Purkinje cell (primary cell): ENCODE measurements at places on chromosomes 4 and X. TPM values are rescaled to one million over a fixed set of nuclear protein-coding genes. Genes with fewer than 3 reads are reported as not detected.

MAML3 gene
- 0.29 and 0.48 TPM in 2 replicates for polyA plus RNA-seq

SPATA4 gene
- polyA plus RNA-seq, result 2.7 and 4.7 TPM in 2 replicates

DSPP gene
- not detected in 2 replicates for polyA plus RNA-seq

MMRN1 gene
- polyA plus RNA-seq, result not detected in 2 replicates

DGKK gene
- not detected in 2 replicates for polyA plus RNA-seq

SPP1 gene
- 9.8 and 21.8 TPM in 2 replicates for polyA plus RNA-seq

SLC38A5 gene
- not detected in 2 replicates for polyA plus RNA-seq

GPR119 gene
- not detected in 2 replicates for polyA plus RNA-seq

NOX1 gene
- polyA plus RNA-seq, result 0.13 and 0.38 TPM in 2 replicates

GPRASP2 gene
- polyA plus RNA-seq, result 42.7 and 53.1 TPM in 2 replicates

MAGED4 gene
- 0.55 and 2.4 TPM in 2 replicates for polyA plus RNA-seq

NSUN7 gene
- not detected in 2 replicates for polyA plus RNA-seq

NMU gene
- 4.3 TPM in 1 of 2 replicates, not detected in the other for polyA plus RNA-seq

SOX3 gene
- polyA plus RNA-seq, result not detected in 2 replicates

ESX1 gene
- not detected in 2 replicates for polyA plus RNA-seq

DDX3X gene
- 117 and 143 TPM in 2 replicates for polyA plus RNA-seq

FTSJ1 gene
- polyA plus RNA-seq, result 23.4 and 25.6 TPM in 2 replicates

AADAT gene
- 0.22 and 2.5 TPM in 2 replicates for polyA plus RNA-seq

HMGN5 gene
- 18.7 and 38.0 TPM in 2 replicates for polyA plus RNA-seq

GRIA3 gene
- polyA plus RNA-seq, result 220 and 287 TPM in 2 replicates

ARAP2 gene
- polyA plus RNA-seq, result 240 and 335 TPM in 2 replicates

STOX2 gene
- polyA plus RNA-seq, result 20.7 and 22.7 TPM in 2 replicates

TASL gene
- not detected in 2 replicates for polyA plus RNA-seq

NWD2 gene
- 21.9 and 25.4 TPM in 2 replicates for polyA plus RNA-seq

EDA2R gene
- polyA plus RNA-seq, result not detected in 2 replicates

CSN1S1 gene
- not detected in 2 replicates for polyA plus RNA-seq

MAGEB1 gene
- not detected in 2 replicates for polyA plus RNA-seq
